PC-9 (cell line): ENCODE measurements at places on chromosomes 1 and 21.

- DNase-seq = no peak
Observed at GRCh38 chr1:65626003-65626402, 166.7 kb upstream of the PDE4B start.

GRCh38 chr1:212453156-212453857, 20.6 kb downstream of the NENF start:
- DNase-seq = no peak

- no peak for DNase-seq
Observed at GRCh38 chr1:65414538-65414937, 5.9 kb upstream of the LEPR start.

- DNase-seq = no peak
Observed at GRCh38 chr1:94283462-94283861, 46.1 kb upstream of the ARHGAP29 start.
